Neural crest cell (in vitro differentiated cells): ENCODE measurements at places on chromosomes 3 and 15. TPM values are rescaled to one million over a fixed set of nuclear protein-coding genes. Genes with fewer than 3 reads are reported as not detected.

- DNase-seq: no peak
Measured at GRCh38 chr3:14989943-14990779, 42.8 kb downstream of the NR2C2 start.

GRCh38 chr3:108528459-108529252, 18.3 kb upstream of the MYH15 start:
- no peak for DNase-seq

Gene TRH
- total RNA-seq: 0.36 and 0.61 TPM in 2 replicates

Gene TUSC7
- not detected in 2 replicates for total RNA-seq

Gene XCR1
- total RNA-seq: not detected in 2 replicates
